Renal cortical epithelial cell (primary cell): ENCODE measurements at places on chromosomes 16 and 17.

GRCh38 chr17:82001571-82002056 lies 21.1 kb downstream of the CENPX start:
- DNase-seq = no peak

DNA sequence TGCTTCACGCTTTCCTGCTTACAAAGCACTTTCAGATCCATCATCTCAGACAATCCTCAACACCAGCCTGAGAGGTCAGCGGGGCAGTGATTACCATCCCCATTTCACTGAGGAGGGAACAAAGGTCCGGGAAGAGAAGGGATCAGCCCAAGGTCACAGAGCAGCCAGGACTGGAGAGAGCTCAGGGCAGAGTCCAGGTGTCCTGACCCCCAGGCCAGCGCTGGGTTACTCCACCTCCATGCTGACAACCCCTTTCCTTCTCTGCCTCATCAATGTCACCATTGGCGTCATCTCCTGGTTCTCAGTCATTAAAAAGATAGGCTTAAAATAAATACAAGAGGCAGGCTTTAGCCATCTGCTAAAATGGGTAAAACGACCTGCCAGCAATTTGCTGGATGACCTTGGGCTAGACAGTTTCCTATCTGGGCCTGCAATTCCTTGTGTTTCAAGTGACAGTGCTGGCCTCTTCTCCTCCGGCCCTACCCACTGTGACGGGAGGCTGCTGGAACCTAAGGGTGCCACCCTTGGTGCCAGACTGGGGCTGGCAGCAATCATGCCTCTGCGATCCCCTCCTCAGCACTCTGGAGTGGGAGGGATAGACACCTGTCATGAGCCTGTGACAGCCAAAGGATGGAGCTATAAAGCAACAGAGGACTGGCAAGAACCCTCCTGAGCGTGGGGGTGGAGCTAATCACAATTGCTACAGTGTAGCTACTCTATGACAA lies 79.5 kb upstream of the CCL1 start:
- no peak for DNase-seq

DNA sequence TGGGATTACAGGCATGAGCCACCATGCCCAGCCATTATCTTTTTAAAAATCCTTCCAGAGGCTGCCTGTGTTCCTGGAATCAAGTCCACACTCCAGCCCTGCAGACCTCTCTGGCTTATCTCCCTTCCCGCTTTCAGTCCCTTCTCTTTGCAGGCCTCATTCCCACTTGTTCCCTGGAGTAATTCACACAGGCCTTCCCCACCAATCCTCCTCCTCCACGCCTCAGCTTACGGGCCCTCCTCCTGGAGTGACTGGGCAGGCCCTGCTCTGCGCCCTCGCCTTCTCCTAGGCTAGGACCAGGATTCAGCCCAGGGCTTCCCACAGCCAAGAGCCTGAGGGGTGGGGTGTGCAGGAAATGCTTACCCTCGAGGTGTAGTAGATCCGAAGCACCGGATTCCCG lies 2.8 kb downstream of the CDIPT start:
- no peak for DNase-seq

DNA sequence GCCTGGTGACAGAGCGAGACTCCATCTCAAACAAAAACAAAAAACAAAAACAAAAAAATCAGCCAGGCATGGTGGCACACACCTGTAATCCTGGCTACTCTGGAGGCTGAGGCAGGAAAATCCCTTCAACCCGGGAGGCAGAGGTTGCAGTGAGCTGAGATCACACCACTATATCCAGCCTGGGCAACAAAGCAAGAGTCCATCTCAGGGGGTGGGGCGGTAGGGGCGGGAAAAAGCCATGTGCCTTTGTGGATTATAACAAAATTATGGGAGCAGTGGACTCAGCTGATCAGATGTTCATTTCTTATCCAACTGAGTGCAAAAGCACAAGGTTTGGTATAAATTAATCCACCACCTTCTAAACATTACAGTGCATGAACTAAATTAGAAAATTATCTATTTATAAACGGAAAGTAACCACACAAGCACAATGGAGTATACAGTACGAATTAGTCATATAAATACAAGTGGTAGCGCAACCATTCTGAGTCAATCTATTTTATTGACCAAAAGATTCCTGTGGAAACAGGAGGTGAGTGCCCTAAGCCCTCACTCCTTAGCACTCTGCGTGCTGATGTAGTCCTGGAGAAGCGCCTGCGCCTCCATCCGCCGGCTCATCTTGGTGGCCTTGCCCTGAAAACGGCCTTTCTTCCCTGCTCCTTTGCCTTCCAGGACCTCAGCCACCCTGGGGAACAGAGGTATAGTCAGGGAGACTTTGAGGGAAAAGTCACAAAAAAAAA lies 14.0 kb downstream of the AARSD1 start:
- no peak for DNase-seq

GRCh38 chr17:72386619-72387237 lies 265.9 kb downstream of the SOX9 start:
- peak; percentile 55 for DNase-seq

- no peak for DNase-seq
Observed at GRCh38 chr16:65376601-65377000, 254.7 kb upstream of the CDH11 start.

- no peak for DNase-seq
Observed at GRCh38 chr16:53084141-53084541, 29.4 kb downstream of the CHD9 start.

DNA sequence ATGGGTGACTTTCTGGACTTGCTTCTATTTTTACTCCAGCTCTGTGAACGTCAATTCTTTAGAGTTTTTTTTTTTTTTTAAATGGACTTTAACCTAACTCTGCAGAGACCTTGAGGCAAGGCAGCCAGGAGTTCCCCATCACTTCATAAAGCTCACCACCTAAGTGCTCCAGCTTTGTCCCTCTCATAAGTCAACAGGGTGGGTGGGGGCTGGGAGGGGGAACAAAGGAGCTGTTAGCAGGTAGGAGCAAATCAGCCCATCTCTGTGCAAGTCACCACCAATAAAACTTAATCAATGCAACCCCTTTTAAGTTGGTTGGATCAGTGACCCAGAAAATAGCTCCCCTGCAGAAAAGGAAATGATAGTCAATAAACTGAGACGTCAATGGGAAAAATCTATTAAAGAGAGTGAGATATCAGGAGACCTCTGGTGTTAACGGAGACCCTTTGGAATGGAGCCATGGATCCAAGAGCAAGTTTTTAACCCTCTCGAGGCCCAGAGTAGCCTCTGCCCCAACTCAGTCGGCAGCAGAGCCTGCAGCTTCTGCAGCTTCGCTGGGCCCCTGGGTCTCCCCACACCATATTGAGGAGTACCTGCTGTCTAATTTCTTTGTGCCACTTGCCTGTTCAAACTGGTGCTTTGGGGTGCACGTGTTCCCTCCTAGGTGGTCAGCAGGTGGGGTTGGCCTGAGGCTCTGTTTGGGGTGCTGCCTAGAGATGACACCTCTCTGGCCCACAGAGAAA lies 27.6 kb upstream of the ETV4 start:
- no peak for DNase-seq

- DNase-seq = no peak
Observed at GRCh38 chr17:72004611-72005331, 116.0 kb upstream of the SOX9 start.

DNA sequence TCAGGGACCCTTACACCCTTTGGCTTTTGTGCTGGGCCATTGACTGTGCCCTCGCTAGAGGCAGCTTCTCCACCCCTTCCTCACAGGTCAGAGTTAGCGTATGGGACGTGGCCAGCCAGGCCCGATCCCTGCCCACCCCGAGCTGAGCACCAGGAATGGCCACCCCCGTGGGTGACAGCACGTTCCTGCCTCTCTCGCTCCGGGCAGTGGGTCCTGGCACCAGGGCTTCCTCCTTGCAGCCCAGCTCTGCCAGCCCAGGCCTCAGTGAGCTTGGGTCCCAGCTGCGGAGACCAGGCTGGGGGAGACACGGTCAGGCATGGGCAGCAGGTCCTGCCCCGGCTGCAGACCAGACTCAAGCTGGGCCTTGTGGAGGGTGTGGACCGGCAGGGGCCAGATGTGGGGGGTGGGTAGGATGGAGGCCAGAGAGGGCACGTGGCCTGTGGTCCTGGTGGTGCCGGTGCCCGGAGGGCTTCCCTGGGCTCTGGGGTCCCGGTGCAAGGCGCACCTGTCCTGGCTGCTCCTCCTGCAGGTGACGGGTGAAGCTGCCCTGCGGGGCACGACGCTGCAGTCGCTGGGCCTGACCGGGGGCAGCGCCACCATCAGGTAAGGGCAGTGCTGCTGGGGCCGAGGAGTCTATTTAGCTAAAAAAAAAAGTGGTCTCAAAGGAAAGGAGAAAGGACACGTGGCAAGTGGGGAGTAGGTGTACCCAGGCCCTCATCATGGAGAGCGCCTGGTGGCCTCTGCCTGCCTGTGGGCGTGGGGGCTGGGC lies 18.2 kb downstream of the ASPSCR1 start:
- DNase-seq = no peak

- peak; percentile 33 for DNase-seq
Observed at GRCh38 chr16:77971306-77972061, 50.9 kb upstream of the CLEC3A start.

DNA sequence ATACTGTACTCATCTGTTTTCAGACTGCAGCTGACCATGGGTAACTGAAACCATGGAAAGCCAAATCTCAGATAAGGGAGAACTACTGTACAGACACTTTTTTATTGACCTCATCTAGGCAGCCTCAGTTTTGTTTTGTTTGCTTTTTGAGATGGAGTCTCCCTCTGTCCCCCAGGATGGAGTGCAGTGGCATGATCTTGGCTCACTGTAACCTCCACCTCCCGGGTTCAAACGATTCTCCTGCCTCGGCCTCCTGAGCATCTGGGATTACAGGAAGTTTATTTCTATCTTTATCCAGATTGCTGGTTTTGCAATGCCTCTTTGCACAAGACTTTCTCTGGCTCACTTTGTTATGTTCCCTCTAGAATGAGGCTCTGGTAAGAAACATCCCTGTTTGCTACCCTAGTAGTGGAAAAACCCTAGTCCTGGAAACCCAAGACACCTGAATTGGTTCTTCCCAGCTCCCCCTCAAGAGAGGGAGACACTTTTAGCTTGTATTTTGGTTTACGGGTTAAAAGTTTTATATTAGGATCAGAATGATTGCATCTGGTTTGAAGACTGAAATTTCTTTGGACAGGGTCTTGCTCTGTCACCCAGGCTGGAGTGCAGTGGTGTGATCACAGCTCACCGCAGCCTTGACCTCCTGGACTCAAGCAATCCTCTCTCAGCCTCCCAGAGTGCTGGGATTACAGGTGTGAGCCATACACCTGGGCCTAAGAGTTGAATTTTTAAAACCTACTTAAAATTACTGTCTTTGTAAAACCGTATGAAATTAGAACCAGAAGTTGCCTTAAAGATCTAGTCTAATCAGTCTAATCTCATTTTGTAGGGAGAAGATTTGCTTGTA lies 38.9 kb downstream of the ZNF207 start:
- no peak for DNase-seq

DNA sequence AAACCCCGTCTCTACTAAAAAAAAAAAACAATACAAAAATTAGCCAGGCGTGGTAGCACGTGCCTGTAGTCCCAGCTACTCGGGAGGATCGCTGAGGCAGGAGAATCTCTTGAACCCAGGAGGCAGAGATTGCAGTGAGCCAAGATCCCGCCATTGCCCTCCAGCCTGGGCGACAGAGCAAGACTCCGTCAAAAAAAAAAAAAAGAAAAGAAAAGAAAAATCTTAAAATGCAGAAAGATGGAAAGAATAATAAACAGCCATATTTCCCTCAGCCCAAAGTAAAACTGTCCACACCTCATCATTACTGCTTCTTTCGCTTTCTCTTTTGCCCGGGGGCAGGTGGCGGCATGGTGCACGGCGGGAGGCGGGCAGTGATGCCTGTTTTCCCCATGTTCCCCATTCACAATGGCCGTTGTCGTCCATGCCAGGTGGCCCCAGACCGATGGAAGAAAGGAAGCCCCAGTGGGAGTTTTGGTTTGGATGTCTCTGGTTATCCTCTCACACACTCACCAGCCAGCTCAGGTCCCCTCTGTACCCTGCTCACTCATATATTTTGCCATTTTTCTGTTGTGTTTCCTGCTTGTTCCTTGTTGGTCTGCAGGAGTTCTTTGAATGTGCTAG lies 37.0 kb upstream of the PEMT start:
- no peak for DNase-seq

DNA sequence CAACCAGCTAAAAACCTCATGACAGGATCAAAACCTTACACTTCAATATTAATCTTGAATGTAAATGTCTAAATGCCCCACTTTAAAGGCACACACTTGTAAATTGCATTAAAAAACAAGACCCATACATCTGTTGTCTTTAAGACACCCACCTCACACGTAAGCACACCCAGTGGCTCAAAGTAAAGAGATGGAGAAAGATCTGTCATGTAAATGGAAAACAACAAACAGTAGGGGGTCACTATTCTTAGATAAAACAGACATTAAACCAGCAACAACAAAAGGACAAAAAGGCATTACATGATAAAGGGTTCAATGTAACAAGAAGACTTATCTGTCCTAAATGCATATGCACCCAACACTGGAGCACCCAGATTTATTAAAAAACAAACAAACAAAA lies 35.6 kb downstream of the SDR42E1 start:
- DNase-seq = no peak

DNA sequence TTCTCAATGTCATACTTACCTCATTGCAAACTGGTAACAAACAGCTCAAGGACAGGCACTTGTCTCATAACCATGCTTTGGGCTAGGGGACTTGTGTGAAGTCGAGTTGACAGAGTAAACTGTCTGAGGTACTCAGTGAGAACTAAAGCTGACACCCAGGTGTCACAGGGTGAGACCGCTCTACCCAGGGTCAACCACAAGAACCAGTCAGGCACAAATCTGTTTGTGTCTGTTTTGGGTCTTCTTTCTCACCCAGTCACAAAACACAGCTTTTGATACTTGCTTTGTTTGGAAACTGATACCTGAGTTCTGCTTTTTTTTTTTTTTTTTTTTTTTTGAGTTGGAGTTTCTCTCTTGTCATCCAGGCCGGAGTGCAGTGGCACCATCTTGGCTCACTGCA lies 161.1 kb downstream of the STX8 start:
- DNase-seq = no peak

GRCh38 chr16:58513874-58514273 lies 1.4 kb upstream of the SETD6 start:
- no peak for DNase-seq

DNA sequence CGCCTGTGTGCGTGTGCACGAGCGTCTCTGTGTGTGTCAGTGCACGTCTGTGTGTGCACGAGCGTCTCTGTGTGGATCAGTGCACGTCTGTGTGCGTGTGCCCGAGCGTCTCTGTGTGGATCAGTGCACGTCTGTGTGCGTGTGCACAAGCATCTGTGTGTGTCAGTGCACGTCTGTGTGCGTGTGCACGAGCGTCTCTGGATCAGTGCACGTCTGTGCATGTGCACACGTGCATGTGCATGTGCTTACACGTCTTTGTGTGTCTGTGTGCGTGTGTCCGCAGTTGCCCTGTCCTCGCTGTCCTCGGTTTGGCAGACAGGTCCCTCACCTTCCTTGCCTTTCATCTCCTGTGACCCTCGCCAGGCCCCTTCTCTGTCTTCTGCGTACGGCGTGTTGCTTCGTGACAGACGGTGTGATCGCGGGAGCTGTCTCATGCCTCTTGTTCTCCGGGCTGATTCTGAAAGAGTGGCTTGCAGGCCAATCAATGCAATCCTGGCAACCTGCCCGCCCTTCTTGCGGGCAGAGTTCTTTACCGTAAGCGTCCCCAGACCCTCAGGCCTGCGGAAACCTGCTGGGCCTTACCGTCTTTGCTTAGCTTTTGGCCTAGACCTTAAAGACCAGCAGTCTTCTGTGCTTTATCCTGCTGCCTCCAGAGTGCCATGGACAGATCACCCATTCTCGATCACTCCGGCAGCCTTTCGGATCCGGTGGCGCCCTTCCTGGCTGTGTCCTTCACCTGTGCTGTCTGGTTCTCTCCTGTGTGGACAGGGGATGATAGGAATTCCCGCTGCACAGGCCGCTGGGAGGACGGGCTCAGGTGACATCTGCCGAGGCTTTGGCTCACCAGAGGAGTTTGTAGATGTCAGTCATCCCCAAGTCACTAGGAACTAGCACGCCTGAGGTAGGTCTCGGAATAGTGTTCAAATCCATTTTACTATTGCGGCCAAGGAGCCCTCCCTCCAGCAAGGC lies 18.5 kb downstream of the MLYCD start:
- no peak for DNase-seq
